GOT3 (cell line): ENCODE measurements at places on chromosomes 3 and 15.

DNA sequence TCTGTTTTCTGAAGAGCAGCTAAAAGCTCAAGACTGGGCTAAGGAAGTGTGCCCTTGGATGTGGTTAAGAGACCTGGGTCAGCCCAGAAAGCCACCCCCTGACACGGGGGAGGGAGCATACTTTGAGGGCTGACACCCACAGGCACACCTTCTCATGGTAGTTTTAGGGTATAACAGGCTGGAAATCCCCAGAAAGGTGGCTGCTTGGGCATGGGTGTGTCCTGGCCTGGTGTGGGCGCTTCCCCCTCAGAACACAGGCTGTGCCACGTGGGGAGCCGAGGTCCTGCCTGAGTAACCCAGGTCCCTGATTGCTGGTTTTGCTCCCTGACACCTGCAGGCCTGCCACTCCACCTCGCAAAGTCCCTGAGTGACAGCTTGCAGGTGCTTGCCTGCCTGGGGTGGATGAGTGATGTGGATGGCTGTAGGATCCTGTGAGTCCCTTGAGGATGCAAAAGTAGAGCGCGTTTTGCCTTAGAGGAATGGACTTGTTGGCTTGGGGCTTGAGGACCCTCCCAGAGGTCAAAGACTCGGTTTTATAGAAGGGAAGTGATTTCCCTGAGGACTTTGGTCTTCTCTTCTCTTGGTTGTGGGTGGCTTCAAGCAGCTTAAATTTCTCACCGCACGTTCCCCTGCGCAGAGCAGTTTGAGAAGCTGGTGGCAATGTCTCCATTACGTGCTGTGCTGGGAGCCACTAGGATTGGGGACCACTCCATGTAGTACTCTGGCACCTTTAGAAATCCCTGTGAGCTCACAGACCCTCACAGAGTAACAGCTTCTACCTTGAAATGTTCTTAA lies 94.4 kb downstream of the DNASE1L3 start:
- no peak for DNase-seq

- no peak for DNase-seq
These were observed 40.7 kb downstream of the DUT start for GRCh38 chr15:48371961-48372360.

DNA sequence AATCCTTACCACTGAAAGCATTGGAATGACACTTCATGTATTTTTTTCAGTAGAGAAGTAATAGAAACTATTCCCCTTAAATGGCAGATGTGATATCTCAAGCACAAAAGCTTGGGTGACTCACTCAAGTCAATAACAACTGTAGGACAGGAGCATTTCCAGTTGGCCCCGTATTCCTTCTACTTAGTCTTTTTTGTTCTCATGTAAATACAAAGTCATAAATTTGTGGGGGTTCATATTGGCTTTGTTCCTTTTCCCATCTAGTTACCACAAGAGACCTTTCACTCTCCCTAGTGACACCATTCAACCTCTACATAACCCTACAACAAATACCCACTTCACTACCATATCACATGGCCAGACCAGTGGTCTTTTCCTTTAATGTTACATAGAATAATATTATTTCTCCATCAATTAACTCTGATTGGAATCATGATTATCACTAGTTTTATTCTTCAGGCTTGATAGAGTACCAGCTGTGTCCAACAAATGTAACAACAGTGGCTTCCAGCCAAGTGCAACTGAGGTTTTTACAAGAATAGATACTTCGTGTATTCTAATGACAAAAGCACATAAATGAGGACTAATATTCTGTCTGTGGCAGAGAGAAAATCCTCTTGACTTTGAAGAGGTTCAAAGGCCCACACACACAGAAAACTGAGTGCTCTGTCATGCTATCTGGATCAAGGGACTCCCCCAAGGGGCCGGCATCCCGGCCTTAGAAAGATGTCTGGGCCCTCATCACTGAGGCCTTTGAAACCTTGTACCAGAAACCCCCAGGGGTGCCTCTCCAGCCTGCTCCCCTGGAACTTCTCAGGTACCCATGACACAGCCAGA lies 94.0 kb upstream of the THBS1 start:
- no peak for DNase-seq

- DNase-seq, result peak; percentile 8
These were observed 27.2 kb upstream of the ZNF502 start for GRCh38 chr3:44685128-44685800.
